ENCODE measurements at places on chromosomes 2 and 18. TPM values are rescaled to one million over a fixed set of nuclear protein-coding genes. Genes with fewer than 3 reads are reported as not detected.

TSPYL6 gene
- 0.21 TPM for total RNA-seq

GDF7 gene
- 0.82 TPM for total RNA-seq

C18orf63 gene
- total RNA-seq, result not detected

SULT1C4 gene
- total RNA-seq, result 34.4 TPM

FAP gene
- total RNA-seq, result 50.0 TPM

ELOA2 gene
- total RNA-seq, result not detected

GRCh38 chr2:53690876-53691275 lies 76.7 kb upstream of the CHAC2 start:
- no peak for DNase-seq

- DNase-seq, result no peak
These were observed 48.3 kb downstream of the ASB1 start for GRCh38 chr2:238475034-238475433.

DNA sequence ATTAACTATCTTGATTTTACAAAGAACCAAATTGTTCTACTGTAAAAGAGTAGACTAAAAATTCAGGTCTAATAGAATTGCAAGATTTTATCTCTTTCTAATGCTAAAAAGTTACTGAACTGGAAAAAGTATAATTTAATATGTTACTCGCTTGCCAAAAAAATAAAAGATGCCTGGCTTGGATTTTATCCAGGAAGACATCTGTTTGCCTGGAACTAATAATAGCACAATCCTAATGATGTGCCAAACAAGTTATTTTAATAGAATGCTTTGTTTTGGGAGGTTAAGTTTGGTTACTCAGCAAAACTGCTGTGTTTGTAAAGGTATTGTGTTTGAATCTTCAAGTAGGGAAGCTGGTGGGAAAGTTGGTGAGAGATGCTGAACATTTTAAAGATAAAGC lies 19.4 kb upstream of the ZSWIM2 start:
- DNase-seq, result peak; percentile 62

- no peak for DNase-seq
These were observed 162.2 kb downstream of the INSIG2 start for GRCh38 chr2:118250463-118250862.

- peak; percentile 80 for DNase-seq
These were observed 18.6 kb downstream of the NRXN1 start for GRCh38 chr2:51013079-51013932.

- peak; percentile 34 for DNase-seq
These were observed 621 bp upstream of the KCNS3 start for GRCh38 chr2:17877811-17878280.

GRCh38 chr2:116988303-116988702 lies 826.2 kb upstream of the DDX18 start:
- no peak for DNase-seq

- DNase-seq, result no peak
These were observed 5.9 kb downstream of the GEN1 start for GRCh38 chr2:17759805-17760204.

- DNase-seq, result peak; percentile 43
These were observed 489.3 kb downstream of the ZNF516 start for GRCh38 chr18:76005632-76006208.

DNA sequence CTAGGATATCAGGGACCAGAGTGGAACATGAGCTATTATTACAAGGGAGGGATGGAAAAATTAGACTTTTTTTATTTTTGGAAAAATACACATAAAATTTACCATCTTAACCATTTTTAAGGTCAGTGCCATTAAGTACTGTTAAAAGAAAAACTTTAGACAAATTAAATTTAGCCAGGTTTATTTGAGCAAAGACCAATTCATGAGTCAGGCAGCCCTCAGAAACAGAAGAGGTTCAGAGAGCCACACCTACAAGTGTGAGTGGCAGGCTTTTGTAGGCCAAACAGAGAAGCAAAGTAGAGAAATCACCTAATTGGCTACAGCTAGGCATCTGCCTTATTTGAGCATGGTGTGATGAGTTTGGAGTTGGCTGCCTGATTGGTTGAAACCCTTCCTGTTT lies 301.3 kb upstream of the RAB12 start:
- DNase-seq, result no peak

DNA sequence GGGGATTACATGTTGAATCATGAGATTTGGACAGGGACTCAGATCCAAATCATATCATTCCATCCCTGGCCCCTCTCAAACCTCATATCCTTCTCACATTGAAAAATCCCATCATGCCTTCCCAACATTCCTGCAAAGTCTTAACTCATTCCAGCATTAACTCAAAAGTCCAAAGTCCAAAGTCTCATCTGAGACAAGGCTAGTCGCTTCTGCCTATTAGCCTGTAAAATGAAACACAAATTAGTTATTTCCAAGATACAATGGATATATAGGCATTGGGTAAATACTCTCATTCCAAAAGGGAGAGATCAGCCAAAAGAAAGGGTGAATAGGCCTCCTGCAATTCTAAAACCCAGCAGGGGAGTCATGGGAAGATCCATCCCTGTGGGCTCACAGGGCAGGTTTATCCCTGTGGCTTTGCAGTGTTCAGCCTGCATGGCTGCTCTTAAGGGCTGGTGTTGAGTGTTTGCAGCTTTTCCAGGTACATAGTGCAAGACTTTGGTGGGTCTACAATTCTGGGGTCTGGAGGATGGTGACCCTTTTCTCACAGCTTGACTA lies 21.2 kb upstream of the SLC14A1 start:
- no peak for DNase-seq

DNA sequence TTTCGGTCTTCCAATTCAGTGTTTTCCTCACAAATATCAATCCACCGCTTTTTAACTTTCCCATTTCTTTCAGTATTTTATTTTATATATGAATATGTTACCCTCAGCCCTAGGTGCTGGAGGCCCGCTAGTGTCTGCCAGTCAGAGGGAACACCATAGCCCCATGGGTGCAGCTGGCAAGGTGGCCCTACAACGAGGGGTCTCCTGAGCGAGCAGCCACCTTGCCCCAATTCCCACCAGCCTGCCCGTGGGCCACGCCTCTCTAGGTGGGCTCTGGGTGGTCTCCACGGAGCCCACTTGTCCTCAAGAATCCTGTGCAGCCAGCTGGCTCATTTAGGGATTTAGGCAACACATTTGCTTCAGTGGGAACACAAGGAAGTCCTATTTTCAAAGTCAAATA lies 72.5 kb upstream of the RGPD5 start:
- DNase-seq, result no peak

DNA sequence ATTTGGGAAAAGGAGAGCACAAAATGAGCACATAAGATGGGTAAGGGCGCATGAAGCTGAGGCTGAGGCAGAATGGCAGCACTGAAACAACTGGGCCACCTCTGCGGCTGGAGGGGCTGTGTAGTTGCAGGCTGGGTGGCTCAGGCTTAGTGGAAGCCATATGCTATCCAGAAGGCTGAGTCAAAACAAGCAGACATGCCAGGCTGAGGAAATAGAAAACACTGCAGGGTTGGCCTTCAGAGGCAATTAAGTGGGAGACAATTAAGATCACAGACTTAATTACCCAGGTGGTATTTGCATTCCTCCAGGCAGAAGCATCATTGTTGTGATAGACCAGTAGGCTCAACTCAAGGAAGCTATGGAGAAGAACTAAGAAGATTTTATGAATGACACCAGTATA lies 11.4 kb upstream of the XPO1 start:
- no peak for DNase-seq

- no peak for DNase-seq
These were observed 150.9 kb upstream of the ZFP36L2 start for GRCh38 chr2:43377327-43377726.

DNA sequence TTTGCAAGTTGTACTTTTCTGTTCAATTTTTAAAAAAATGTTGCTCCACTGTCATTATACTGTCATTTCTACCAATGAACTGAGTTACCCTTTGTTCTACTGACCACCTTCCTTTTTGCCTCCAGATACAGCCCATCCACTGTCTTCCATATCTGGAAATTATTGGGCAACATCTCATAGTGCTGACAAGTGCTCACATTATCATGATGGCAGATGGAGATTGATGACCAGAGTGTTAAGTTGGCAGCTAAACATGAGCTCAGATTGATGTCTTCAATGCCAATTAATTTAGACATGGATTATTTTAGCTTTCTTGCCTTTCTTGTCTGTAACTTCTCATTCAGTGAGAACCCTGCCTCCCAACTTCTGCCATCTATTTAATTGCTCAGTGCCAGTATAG lies 76.6 kb downstream of the KIAA1328 start:
- DNase-seq, result no peak

GRCh38 chr18:5983488-5983887 lies 88.2 kb upstream of the TMEM200C start:
- DNase-seq, result peak; percentile 51

DNA sequence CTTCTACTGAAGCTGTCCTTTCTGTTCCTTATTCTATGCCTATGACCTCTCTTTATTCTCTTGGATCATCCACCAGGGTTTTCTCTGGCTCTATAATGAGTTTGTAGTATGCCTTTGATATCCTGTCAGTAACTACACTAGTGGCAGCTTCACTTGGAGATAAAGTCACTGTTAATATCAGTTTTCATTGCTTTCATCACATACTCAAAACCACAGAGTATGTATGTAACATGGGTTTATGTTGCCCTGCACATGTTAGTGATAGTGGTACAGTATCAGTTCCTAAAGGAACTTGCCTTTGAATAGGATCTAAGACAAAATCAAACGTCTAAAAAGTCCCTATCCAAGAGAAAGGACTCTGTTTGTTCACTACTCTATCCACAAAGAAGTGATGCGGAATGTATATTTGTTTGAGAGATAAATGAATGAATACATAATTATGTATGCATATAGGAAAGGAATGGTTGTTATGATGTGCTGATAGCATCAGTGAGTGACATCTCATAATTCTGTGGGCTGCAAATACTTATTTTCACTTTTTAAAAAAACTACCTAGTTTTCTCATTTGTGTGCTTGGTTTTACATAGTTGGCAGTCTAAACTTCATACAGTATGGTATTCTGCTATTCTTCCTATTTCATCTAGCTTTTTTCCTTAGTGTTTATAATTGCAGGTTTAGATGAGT lies 45.1 kb downstream of the TET3 start:
- no peak for DNase-seq

DNA sequence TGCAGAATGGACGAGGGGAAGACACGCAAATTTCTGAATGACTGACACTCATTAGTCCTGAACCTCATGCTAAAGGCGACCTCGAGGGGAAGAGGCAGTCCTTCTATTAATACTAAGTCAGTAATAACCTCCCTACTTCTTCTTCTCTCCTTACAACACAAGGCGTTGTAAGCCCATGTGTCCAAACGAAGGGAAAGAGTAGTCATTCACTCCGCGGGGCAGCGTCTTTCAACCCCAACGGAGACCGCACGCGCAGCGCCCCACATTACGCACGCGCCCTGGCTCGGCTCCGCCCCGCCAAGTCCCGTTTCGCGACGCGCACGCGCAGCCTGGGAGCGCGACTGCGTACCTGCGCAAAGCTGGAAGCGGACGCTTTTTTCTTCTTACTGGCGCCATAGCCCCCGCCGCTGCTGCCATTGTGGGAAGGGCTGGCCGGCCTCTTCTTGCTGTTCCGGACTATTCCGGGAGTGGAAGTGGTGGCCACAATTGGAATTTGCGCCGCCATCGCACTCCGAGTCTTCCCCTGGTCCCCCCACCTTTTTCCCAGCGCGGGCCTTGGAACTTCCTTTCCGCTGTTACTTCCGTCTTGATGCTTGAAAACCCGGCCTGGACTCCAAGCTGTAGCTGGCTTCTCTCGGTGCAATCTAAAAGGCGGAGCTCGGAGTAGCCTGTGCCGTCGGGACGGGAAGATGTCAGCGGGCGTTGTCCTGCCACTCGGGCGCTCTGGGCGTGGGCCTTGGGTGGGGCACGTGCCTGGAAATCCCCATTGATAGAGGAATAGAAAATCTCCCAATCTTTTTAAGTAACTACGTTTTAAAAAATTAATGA lies at the start of gene INO80C:
TSS of gene INO80C (minus strand) at position 591 of the 828 bp plus-strand sequence. CDS start at position 505, 86 bp downstream.
- peak; percentile 98 for DNase-seq

DNA sequence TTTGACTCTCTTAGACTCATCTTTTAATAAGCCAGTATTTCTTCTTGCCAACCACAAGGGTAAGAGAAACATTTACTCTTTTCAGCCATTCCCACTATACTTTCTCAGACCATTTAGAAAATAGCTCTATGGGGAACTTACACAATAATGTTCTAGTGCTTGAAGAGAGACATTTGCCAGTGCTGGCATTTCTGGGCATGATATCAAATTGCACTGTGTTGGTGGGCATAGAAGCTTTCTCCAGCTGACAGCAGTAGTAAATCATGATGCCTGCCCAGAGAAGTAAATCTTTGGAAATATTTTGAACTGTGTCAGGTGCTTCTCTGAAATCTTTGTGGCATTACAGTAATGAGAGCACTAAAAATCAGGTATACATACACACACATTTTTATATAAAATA lies 346.6 kb downstream of the CBLN2 start:
- DNase-seq, result peak; percentile 20

- no peak for DNase-seq
These were observed 54.1 kb upstream of the ODC1 start for GRCh38 chr2:10501980-10502802.

DNA sequence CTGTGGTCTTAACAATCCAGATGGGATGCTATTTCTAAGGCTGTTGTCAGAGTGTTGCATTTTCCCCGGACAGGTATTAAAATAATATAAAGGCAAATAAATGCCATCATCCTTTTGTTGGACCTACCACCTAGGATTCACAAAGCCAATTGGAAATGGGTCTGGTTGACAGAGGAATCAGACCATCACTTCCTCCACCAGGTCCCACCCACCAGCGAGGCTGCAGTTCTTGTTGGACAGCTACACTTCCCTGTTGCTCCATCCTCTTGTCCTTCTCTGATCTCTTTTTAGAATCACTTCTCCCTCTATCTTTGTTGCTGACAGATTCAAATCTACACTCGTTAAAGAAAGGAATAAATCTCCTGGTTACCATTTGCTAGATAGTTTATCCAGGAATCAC lies 1.1 kb downstream of the TMEM169 start:
- peak; percentile 25 for DNase-seq

DNA sequence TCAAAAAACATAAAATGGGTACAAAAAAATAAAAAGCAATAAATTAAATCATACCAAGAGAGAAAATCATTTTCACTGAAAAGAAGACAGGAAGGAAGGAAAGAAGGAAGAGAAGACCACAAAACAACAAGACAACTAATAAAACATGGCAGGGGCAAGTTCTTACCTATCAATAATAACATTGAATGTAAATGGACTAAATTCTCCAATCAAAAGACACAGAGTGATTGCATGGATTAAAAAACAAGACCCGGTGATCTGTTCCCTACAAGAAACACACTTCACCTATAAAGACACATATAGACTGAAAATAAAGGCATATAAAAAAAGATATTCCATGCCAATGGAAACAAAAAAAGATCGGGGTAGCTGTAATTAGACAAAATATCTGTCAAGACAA lies 82.6 kb upstream of the CERS6 start:
- DNase-seq, result no peak
